ENCODE measurements at places on chromosomes 16 and 17. TPM values are rescaled to one million over a fixed set of nuclear protein-coding genes. Genes with fewer than 3 reads are reported as not detected.

ERAL1 gene
- total RNA-seq: 24.6 TPM

RASL10B gene
- 5.4 TPM for total RNA-seq

FBXO39 gene
- not detected for total RNA-seq

TMIGD1 gene
- not detected for total RNA-seq

ARHGAP23 gene
- 82.4 TPM for total RNA-seq

CDRT15 gene
- not detected for total RNA-seq

CDK12 gene
- total RNA-seq: 19.7 TPM

KCNH6 gene
- 0.25 TPM for total RNA-seq

DOC2A gene
- total RNA-seq: 13.5 TPM

THUMPD1 gene
- 60.0 TPM for total RNA-seq

KRTAP1-1 gene
- total RNA-seq: not detected

CIBAR2 gene
- total RNA-seq: 0.49 TPM

RSKR gene
- 14.8 TPM for total RNA-seq

CCL8 gene
- total RNA-seq: 0.25 TPM

LLGL2 gene
- total RNA-seq: 0.74 TPM

KLHDC4 gene
- total RNA-seq: 15.7 TPM
